ENCODE measurements at places on chromosomes 4 and X. TPM values are rescaled to one million over a fixed set of nuclear protein-coding genes. Genes with fewer than 3 reads are reported as not detected.

- no peak for DNase-seq
Measured at GRCh38 chr4:119692001-119692400, 63.4 kb upstream of the PDE5A start.

GRCh38 chr4:77349364-77349763, 192.4 kb downstream of the CCNG2 start:
- no peak for DNase-seq

- no peak for DNase-seq
Measured at GRCh38 chrX:49992853-49993252, 70.5 kb downstream of the CLCN5 start.

DNA sequence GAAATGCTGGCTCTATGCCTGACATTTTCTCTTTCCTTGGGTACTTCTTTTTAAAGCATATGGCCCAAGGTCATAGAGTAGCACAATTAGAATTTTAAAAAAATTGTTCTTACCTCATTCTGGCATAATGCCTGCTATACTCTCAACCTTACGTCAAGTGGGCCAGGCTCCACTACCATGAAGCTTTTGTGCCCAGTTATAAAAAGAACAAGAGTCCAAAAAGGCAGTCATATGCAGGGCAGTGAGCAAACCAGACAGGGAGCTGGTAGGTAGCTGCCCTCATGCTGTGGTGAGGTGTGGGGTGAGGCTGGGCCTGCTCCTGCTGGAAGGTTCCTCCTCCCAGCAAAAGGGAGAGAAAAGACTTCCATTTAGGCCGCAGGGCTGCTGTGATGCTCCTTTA, 64.4 kb upstream of the UCP1 start:
- DNase-seq: no peak

- DNase-seq: no peak
Measured at GRCh38 chr4:42489095-42489494, 91.8 kb downstream of the SHISA3 start.

DNA sequence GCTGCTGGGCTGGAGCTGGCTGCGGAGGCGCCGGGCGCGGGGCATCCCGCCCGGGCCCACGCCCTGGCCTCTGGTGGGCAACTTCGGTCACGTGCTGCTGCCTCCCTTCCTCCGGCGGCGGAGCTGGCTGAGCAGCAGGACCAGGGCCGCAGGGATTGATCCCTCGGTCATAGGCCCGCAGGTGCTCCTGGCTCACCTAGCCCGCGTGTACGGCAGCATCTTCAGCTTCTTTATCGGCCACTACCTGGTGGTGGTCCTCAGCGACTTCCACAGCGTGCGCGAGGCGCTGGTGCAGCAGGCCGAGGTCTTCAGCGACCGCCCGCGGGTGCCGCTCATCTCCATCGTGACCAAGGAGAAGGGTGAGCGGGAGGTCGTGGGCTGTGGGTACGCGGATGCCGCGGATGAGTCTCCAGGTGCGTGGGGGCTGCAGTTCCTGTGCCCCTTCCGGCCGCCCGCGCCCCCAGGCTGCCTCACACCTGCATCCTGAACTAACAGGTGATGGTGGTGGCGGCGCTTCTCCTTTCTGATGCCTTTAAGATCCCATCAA, 499 bp downstream of the CYP2U1 start:
- no peak for DNase-seq

DNA sequence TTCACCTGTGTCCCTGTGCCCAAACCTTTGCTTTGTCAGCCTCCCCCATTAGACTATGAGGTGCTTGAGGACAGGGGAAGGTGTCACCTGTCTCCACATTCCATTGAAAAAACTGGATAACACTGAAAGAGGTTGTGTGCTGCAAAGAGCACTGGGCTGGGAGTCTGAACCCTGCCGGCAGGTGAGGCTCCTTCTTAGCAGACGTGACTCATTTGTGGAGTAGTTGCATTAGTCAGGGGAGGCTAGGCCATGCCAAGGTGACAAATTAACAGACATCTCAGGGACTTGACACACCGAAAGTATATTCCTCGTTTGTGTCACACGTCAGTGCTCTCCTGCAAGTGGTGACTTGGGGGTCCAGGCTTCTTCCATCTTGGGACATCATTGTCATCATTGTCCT, 95.9 kb upstream of the STX18 start:
- DNase-seq: no peak

TCEAL7 gene
- 416 TPM for polyA plus RNA-seq

GYPA gene
- 3.6 TPM for polyA plus RNA-seq

KLF8 gene
- 6.9 TPM for polyA plus RNA-seq

FGFR3 gene
- 13.9 TPM for polyA plus RNA-seq

All from muscle of arm (tissue), 14 donors.